ENCODE measurements at places on chromosomes 12 and 14.

- DNase-seq: no peak
Measured at GRCh38 chr12:18432206-18432605, 170.9 kb downstream of the PIK3C2G start.

DNA sequence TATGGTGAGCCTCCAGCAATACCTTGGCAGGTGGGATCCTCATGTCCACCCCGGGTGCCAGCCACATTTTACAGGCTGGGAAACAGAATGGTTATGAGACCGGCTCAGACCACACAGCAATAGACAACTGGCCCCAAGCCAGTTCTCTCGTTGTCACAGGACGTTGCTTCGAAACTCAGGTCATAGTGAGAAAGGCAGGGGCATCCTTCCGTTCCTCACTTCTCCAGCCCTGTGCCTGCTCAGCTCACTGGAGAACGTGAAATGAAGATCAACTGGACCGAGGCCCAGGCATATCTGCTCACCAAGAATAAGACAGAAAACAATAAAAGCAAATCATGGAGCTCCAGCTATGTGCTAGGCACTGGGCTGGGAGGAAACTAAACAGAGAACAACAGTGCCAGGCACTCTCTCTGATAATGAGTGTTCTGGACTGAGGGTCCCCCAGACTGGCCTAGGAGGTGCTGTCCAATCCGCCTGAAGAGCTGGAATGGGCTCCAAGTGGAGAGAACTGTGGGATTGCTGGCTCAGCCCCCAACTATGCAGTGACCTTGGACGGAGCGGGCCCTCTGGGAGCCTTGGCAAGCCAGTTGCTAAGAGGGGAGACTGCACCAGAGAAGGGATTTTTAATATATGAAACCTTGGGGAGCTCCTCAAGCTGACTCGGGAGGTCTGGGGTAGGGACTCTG is 18.8 kb upstream of the FAIM2 start:
- no peak for DNase-seq

DNA sequence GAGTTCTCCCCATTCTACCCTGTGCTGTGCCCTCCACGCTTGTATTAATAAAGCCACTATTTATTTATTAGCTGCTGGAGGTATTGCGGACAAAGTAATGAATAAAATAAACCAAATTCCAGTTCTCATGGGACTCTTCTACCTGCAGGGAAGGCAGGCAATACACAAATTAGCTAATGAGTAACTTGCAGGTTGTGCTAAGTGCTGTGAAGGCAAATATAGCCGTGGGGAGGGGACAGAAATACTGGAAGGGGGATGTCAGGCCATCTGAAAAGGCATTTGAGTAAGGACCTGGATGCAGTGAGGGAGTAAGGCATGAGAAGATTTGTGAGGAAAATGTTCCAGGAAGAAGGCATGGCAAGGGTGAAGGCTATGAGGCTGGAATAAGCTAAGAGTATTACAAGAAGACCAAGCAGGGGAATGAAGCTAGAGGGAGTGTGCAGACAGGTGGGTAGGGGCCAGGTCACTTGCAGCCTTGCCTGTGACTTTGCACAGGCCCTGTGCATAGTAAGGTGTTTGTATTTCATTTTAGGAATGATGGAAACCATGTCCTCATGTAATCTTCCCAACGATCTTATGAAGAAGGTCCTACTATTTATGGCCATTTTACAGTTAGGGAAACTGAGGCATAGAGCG is 167.5 kb downstream of the PTPN11 start:
- no peak for DNase-seq

DNA sequence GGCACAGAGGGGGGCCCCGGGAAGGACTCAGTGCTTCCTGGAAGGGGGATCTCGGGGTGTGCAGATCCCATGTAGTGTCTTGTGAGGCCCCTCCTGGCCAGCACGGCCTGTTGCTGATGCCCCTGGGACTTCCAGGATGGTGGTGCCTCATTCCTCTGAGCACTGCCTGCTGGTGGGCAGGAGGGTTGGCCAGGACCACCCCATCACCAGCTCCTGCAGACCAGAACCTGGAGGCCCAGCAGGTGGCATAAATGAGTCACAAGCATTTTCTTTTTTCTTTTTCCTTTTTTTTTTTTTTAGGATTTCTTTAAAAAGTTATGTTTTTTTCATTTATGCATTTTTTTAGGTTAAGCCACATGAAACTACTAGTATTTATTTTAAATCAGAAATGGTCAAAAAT is 8.0 kb downstream of the MMP17 start:
- no peak for DNase-seq

GRCh38 chr14:95273001-95273978 is 46.4 kb downstream of the CLMN start:
- DNase-seq: no peak

DNA sequence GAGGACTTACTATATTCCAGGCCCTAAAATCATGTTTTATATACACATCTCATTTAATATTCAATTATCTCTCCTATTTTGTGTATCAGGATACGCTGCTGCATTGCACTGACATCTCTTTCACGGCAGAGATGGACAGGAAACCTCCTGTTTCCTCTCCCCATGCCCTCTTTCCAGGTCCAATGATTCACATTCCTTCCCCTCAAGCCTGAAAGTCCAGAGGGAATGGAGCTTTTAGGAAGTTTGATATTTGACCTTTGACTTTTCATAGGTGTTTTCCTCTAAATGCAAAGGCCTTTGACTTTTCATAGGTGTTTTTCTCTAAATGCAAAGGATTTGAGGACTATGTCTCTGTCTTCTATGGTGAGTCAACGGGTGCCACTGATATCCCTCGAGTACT is 89.5 kb downstream of the STON2 start:
- DNase-seq: no peak

- no peak for DNase-seq
Measured at GRCh38 chr12:96343347-96343954, 56.8 kb downstream of the CDK17 start.

GRCh38 chr12:26573225-26573909 is 259.6 kb downstream of the ITPR2 start:
- DNase-seq: no peak

DNA sequence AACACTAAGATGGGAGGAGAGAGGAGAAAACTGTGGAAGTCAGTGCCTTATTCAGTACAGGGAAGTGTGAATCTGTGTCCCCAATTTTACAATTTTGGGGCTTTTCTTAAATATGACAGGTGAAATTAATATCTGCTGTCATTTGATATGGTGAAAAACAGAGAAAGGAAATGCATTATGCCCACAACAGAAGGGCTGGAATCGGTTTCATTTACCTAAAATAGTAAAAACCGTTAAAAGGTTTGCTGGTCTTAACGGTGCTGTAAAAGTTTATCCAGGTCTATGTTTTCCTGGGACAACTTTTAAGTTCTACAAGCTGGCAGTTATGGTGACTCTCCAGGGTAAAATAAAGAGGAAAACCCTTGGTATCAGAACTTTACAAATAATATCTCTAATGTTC is 310.8 kb downstream of the FUT8 start:
- no peak for DNase-seq

- DNase-seq: no peak
Measured at GRCh38 chr12:24742378-24742777, 206.5 kb downstream of the BCAT1 start.

GRCh38 chr12:99984271-99985128 is at the start of gene ANKS1B:
Gene ANKS1B (minus strand): TSS chr12:99984936. CDS start chr12:99984237, 699 bp downstream.
- DNase-seq: no peak

DNA sequence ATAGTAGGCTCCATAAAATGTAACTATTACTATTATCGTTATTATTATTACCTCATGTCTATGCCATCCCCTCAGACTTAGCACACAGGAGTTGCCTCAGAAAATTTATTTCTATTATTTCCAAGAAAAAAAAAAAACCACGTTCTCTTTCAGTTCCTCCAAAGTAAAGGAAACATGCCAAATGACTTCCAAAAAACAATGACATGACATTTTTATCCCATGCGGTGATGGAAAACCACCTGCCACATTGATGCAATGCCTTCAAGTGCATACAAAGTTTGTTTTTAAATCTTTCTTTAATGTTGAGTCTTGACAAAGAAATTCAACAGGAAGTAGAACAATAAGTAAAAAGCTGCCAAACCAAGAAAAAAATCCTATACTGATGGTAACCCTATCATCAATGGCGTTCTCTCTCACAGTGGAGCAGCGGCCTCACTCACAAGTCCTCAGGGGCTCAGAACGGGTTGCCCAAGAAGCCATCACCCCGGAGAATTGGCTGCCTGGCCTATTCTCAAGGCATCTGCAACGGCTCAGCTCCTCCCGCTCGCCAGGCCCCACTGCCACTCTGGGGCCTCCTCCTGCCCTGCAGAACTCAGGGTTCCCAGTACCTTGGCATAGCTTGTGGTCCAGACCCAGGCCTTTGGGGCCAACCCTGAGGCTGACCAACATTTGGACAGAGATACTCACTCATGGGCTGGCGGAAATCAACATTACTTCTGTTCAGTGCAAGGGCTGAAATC is 51.9 kb downstream of the SERPINA3 start:
- no peak for DNase-seq

DNA sequence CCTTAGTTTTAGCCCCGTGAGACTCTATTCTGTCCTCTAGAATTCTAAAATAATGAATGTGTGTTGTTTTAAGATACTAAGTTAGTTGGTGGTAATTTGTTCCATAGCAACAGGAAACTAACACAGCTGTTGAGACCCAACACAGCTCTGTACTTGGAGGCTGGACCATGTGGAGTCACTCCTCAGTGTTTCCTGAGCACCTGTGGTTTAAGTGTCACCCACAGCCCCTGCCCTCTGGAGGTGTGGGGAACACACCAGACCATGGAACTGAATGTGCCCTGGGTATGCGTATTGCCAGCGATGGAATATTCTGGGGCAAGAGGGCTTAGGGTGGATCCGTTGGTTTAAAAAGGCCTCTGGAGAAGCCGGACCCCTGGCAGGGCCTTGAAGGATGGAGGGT is 16.6 kb upstream of the GPR68 start:
- no peak for DNase-seq

GRCh38 chr12:117188961-117189724 is 1.1 kb downstream of the FBXO21 start:
- DNase-seq: no peak

- DNase-seq: no peak
Measured at GRCh38 chr12:118164798-118165486, 29.0 kb downstream of the PEBP1 start.

GRCh38 chr14:61636779-61637178 is 58.5 kb upstream of the HIF1A start:
- no peak for DNase-seq

GRCh38 chr12:114134922-114135321 is 168.8 kb upstream of the RBM19 start:
- no peak for DNase-seq

GRCh38 chr14:38578278-38578681 is 322.4 kb upstream of the CLEC14A start:
- no peak for DNase-seq

DNA sequence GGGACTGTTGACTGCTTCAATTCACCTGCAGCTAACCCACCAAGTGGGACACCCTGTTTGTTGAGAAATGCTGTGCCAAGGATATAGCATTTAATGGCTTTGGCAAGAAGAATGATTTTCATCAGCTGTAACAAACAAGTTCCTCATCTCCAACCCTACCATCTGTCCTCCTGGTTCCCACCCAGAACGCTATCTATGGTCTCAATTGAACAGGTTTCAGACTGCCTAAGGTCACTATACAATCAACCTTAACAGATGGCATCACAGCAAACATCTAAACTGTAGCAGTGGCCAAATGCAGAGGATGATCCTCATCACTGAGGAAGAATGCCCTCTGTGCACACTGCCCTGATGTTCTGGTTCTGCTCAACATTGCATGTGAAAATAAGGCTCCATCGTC is 546.2 kb upstream of the FOXG1 start:
- DNase-seq: no peak

DNA sequence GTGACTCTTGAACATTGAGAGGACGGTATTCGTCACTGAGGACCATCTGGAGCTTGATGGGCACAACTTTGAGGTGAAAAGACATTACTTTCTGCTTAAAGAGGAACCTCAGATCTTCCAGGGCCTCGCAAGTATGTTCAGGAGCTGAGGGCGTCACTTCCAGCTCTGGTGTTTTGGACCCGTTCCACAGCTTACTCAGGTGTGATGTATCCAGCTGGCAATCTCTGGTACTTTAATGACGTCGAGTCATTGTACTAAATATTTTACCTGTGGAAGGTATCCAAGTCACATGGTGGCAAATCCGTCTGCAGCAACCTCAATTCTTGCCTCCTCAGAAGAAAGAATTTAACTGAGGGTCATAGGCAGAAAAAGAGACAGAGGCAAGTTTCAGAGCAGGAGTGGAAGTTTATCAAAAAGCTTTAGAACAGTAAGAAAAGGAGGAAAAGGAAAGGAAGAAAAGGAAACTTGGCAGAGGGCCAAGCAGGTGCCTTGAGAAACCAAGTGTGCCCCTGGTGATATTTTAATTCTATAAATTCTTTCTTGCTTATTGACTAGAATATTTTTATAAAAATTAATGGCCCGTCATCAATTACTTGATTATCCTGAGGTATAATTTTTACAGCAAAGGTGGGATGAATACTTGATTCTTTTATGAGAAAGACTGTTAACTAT is 250.6 kb downstream of the AEBP2 start:
- no peak for DNase-seq

- DNase-seq: no peak
Measured at GRCh38 chr14:53953828-53954550, 2.6 kb downstream of the BMP4 start.

DNA sequence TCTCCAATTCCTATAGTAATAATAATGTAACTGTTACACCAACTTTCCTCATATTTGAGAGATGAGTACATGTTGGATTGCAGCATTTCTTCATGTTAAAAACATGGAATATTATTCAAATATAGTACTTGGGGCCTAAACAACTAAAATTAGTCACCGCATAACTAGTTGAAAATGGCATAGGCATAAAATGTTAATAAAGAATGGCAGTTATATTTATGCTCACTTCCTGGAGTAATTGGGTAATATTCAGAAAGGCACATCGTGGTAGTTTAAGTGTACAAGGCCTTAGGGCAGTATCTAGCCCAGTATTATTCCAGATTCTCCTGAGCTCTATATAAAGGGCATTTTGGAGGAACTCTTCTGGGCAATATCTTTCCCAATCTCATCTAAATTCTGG is 46.0 kb downstream of the ERGIC2 start:
- DNase-seq: no peak

DNA sequence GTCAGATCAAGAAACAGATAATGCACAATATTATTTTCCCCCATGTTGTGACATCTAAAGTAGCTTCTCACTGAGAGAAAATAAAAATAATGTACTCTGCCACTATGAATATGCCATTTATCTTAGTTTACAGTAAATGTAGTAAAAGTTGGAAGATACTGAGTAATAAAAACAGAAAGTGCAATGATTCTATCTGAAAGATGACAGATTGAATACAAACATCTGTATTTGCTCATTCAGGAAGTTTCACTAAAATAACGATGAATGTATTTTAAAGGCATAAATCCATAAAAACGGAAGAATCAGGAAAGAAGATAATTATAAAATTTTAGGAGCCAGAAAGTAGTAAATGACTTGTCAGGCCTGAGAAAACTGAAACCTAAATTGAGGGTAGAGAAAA is 18.2 kb downstream of the SLC35F4 start:
- DNase-seq: no peak

DNA sequence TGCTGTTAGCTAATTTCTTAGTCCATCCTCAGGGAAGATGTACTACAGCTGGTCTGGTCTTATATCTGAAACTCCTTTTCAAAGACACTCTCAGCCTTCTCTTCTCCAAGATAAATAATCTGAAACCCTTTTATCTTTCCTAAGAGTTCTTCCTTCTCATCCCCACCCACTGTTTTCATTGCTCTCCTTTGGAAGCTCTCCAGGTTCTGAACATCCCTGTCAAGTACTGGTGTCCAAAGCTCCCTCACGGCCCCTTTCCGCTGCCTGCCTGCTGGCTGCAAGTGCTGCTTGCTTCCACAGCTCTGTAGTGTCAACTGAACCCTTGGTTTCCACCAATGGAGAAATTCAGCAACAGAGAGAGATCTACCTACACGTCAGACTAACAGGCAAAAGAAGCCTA is 6.6 kb upstream of the SLC6A13 start:
- no peak for DNase-seq

All from right atrium auricular region (tissue), 2 donors.